ENCODE measurements at places on chromosomes 12 and 14.

DNA sequence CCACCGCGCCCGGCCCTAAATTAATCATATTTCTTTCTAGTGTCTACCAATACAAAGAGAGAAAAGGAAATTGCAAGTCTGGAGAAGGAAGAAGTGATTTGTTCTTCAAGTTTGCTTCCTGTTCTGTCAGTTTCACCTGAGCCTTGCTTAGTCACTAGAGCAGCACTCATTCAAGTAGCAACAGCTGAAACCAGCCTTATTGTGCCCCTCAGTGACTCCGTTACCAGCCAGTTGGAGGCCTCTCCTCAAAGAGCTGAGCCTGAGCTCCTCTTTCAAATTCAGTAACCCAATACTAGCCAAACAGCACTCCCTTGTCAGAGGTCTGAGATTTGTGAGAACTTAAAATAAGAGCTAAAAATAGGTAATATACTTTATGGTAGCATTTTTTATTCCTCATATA lies 17.4 kb downstream of the PAWR start:
- DNase-seq: no peak

DNA sequence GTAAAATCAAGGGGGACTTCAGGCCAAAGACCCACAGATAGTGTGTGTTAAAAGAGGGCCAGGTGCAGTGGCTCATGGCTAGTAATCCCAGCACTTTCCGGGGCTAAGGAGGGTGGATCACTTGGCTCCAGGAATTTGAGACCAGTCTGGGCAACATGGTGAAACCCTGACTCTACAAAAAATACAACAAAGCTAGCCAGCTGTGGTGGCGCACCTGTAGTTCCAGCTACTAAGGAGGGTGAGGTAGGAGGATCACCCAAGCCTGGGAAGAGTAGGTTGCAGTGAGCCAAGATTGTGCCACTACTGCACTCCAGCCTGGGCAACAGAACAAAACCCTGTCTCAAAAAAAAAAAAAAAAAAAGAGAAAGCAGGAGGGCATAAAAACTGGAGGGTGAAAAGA lies 8.5 kb downstream of the VCPKMT start:
- no peak for DNase-seq

- DNase-seq: no peak
Measured at GRCh38 chr14:34710744-34711143, 3.6 kb downstream of the CFL2 start.

- no peak for DNase-seq
Measured at GRCh38 chr14:37034410-37035285, 137.8 kb downstream of the SLC25A21 start.

DNA sequence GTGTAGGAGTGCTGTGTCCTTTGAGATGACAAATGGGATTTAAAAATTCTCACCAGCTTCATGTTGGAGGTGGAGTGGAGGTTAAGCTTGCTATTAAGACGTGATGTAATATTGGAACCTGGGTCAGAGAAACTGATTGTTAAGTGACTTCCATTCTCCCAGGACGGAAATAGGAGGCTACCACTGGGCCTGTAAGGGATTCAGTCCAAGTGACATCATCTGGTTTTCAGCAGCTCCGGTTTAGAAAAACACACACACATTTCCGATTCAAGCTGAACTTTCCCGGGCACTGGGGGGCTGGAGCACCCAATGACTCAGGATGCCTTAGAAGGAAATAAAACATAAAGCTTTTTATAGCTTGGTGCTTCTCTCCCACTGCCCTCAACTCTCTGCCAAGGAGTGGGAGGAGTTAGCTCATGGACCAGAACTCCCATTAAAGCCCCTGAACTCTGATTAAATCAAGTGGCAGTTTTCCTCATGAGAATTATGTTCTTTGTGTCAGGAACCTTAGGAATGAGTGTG lies 12.4 kb downstream of the CALM1 start:
- DNase-seq: no peak

GRCh38 chr14:33848706-33849454 lies 102.0 kb downstream of the EGLN3 start:
- DNase-seq: peak; percentile 42

DNA sequence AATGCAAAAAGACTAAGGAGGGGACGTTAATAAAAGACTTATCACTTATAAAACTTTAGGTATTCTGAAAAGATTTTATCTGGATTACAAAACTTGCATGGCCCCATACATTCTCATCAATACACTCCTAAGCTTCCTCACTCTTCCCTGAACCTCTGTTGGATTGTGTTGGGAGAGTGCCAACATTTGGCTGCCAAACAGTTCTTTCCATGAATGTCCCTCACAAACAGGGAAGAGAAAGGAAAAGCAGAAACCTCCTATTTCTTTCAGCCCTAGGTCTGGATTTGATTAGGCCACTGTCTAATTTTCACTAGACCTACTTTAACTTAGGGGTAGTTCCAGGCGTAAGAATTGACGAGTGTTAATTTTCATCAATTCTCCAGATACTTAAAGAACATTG lies 11.7 kb downstream of the PTHLH start:
- DNase-seq: no peak

GRCh38 chr12:98149691-98150210 lies 365.6 kb upstream of the TMPO start:
- DNase-seq: no peak

DNA sequence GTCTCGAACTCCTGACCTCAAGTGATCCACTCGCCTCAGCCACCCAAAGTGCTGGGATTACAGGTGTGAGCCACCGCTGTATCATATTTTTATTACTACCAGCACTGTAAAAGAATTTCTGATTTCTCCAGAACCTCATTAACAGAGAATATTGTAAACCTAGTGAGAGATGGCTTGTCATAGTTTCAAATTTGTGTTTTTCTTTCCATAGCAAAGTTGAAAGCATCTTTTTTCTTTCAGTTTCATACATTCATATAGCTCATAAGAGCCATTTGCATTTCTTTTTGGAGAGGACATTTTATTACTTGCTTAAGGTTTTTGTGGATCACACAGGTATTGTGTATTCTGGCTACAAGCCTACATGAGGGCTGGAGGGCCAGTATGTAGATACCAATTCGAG lies 58.0 kb downstream of the MIS18BP1 start:
- no peak for DNase-seq

DNA sequence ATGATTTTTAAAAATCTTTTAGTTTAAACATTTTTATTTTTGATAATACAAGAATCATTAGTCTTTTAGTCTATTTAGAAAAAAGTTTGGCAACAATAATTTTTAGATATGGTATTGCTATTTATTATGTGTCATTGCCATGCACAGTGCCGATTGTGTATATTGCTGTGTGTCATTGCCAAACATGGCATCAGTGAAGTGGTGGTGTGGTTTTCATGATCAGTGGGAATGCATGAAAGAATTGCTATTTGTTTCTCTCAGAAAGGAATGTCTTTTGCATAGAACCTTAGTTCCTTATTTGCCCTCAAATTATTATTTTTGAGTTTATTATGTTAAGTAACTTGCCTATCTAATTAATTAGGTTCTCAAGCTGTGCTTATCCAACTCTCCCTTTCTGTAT lies 397.5 kb upstream of the PDE3A start:
- DNase-seq: no peak

- DNase-seq: no peak
Measured at GRCh38 chr14:24630087-24630871, 3.7 kb downstream of the GZMB start.

DNA sequence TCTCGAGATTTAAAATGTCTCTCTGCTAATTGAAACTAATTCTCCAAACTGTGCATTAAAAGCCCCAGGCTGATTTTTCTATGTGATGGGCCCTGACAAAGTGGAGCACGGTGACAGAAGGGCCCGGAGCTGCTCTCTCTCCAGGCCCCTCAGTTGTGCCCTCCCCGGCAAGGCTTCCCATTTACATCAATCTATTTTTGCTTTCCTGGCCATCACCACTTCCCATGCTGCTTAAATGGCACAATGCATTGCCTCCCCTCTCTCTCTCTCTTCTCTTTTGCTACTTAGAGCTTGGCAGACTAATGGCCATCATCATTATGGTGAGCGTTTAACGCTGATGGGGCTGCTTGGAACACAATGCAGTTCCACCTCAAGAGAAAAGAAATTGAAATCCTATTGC lies 270.7 kb upstream of the DIO3 start:
- DNase-seq: no peak
